ENCODE measurements at places on chromosomes 6 and 20.

GRCh38 chr6:43773980-43774775 is 4.2 kb downstream of the VEGFA start:
- no peak for DNase-seq

- no peak for DNase-seq
Measured at GRCh38 chr6:161487217-161487531, 213.3 kb upstream of the AGPAT4 start.

GRCh38 chr6:12334526-12335130 is 44.5 kb downstream of the EDN1 start:
- no peak for DNase-seq

GRCh38 chr6:104753251-104753650 is 106.5 kb downstream of the HACE1 start:
- DNase-seq = no peak

DNA sequence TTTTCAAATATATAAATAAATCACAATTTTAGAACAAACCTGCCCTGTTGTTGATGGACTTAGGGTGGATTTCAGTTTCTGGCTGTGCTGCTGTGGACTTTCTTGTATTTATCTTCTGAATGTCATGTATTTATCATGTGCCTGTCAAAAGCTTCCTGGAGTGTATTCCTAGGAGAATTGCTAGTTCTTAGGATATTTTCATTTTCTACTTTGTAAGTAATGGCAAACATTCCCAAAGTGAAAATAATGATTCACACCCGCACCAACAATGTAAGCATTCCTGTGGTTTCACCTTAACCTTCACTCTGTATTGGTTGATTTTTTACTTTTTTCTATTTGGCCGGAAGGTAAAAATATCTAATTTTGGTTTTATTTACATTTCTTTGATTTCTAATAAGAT is 387.8 kb downstream of the SMOC2 start:
- no peak for DNase-seq

- no peak for DNase-seq
Measured at GRCh38 chr20:20207872-20208271, 155.5 kb downstream of the CFAP61 start.

GRCh38 chr20:37360391-37361115 is 14.6 kb downstream of the SRC start:
- peak; percentile 83 for DNase-seq

DNA sequence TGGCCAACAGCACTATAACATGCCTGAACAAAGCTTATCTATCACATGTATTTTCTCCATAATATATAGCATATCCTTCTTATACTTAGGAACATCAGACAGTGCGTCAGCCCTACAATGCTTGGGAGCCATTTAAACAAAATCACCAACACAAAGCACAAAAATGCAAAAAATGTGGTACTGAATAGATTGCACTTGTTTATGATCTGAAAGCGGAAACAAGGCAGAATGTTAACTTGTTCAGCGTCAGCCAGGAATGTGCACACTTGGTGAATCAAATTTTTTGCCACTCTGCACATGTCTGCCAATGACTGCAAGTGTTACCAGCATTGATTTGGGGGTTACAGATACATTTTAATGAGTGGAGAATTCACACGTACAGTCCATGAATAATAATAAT is 14.8 kb downstream of the SLC35A1 start:
- no peak for DNase-seq

DNA sequence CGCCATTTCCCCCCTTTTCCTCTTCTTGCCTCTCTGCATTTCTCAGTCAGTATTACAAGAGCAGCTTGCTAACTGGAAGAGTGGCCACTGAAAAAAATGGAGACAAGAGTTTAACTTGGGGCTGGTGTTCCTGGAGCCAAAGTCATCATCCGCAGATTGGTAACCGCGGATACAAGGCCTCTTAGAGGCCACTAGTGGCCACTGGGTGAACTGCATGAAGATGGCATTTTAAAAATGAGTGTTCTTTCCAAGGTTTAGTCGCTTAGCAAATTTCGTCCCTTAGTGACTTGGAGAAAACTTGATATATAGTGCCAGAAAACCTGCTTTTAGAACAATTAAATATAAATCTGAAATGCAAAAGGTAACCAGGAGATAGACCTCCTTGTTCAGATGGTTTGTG is 4.8 kb downstream of the F13A1 start:
- DNase-seq = peak; percentile 70

DNA sequence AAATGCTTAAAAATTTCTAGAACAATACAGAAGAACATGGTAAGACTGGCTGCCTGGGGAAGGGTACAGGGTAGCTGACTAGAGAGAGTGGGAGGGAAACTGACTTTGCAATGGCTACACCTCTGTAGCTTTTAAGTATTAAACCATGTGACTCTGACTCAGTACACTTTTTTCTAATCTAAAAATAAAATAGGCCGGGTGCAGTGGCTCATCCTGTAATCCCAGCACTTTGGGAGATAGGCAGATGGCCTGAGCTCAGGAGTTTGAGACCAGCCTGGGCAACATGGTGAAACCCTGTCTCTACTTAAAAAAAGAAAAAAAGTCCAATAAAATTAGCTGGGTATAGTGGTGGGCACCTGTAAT is 18.5 kb downstream of the ATP9A start:
- DNase-seq = peak; percentile 35

GRCh38 chr6:85945459-85946185 is 302.9 kb upstream of the SYNCRIP start:
- DNase-seq = no peak

DNA sequence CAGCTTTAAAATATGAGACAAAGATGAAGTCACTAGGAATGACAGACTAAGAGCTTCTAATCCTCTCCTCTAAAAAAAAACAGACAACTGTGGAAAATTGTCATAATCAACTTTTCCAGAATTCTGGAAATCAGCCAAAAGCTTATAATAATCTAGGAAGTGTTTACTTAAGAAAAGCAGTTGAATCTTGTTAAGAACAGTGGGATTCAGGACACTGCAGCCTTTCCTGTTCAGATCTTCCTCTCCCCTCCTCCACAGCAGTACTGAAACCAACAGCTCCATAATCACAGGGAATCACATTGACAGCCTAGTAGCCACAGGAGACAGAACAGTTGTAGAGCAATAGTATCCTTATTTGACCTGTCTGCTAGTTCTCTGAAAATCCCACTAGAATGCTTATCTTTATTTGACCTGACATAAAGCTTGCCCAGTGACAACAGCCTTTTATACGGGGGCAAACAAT is 41.6 kb downstream of the IBTK start:
- no peak for DNase-seq

Measured in inflammatory macrophage treated with lipopolysaccharide for 1 hour (primary cell).